Common myeloid progenitor, CD34-positive (primary cell): ENCODE measurements at places on chromosomes 5 and 9.

DNA sequence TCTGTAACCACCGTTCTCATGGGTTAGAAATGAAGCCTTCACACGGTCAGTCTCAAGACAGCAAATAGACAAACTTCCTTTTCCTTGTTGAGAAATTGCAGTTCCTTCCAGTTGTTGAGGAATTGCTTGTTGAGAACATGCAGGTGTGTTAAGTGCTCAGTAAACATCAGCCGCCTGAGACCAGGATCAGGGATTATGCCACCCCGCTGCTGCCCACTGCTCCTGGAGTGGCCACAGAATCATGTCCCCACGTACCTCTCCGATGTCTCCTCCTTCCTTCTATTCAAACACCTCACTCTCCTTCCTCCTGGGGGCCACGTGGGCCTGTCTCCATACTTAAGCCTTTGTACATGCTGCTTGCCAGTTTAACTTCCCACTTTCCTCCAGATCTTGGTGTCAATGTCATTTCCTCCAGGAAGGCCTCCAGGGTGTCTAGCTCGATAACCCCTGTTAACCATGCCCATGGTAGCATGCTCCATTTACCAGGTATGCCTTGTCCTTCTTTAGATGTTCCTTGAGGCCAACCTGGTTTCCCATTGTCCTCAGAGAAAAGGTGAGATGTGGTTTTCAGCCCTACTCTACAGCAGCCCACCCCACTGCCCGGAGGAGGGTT lies 33.8 kb upstream of the RPL26L1 start:
- no peak for DNase-seq

- DNase-seq: no peak
These were observed 108.7 kb downstream of the JAKMIP2 start for GRCh38 chr5:147673791-147674190.

- DNase-seq: peak; percentile 62
These were observed 49.6 kb upstream of the KIF2A start for GRCh38 chr5:62256161-62257019.

DNA sequence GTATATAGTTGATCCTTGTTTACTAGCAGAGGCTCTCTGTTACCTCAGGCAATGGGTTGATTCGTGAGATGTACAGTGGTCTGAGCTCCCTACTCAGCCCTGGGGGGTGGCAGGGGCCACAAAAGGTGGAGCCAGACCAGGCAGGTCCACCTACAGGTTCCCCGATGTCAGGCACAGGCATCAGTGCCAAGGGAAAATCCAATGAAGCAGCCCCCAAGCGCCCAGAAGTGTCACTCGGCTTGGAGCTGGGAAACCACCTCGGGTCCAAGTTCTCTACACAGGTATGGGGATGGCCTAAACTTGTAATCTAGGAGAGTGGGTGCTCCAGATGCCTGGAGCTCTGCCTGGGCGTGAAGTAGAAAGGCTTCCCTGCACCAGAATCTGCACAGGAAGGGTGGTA lies 188.8 kb downstream of the KIAA0825 start:
- no peak for DNase-seq

DNA sequence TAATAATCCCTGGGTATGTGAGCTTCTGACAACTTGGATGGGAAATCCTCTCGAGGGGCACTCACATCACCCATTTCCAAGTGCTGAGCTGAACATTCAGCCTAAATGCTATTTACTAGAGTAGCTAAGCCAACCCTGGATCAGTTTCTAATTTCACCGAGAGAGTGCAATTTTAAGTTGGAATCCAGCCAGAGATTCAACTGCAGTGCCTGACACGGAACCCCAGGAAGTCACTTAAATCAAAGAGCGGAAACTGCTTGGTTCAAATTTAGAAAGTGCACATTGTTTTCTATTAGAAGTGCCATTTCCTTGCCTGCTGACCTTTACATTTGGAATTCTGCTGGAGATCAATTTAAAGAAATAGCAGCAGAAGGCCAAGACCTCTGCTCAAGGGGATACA lies 8.8 kb downstream of the SPRY4 start:
- peak; percentile 75 for DNase-seq

GRCh38 chr9:132591244-132591643 lies 8.8 kb downstream of the BARHL1 start:
- DNase-seq: no peak

DNA sequence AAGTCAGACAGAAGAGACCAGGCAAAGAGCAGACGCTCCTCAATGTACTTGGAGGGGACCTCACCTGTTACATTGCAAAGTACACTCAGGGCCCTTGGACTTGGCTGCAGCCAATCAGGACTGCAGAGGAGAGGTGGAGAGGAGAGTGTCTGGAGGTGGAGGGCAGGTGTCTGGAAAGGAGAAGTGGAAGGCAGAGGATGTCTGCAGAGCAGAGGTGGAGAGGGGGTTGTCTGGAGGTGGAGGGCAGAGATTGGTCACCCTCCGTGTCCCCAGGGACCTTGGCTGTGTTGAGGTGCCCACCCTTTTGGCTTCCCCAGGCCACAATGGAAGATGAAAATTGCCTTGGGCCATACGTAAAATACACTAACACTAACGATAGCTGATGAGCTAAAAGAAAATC lies 241.3 kb upstream of the IRX2 start:
- no peak for DNase-seq
